ENCODE measurements at places on chromosomes 12 and 14. TPM values are rescaled to one million over a fixed set of nuclear protein-coding genes. Genes with fewer than 3 reads are reported as not detected.

DNA sequence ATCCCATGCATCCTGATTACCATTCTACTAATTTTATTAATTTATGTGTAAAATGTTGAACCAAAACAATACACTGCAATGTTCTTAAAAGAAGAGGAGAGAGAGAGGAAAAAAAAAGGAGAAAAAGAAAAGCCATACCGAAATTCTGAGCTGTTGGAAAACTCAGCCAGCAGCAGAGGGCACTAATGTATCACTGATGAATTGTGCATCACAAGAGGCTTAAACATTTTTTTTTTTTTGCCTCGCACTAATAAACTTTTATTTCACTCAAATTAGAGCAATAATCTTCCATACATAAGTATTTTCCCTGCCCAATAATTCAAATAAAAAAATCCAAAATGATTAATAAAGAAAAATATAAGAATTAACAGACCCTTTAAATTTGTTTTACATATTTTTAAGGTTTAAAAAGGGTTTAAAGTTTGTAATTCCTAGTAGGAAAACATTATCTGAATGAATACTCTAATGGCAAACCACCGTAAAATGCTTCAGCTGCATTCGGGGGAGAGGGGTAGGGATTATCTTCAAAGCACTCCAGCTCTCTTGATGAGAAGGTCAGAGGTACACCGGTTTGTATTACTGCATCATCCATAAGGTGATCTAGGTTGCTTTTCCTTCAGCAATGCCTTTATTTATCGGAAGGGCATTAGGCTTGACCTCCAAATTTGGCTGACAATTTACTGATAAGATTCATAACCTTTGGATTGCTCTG, 41.9 kb downstream of the ATP23 start:
- DNase-seq: peak; percentile 99

- no peak for DNase-seq
These were observed 55.8 kb upstream of the LRIG3 start for GRCh38 chr12:58976146-58976545.

DNA sequence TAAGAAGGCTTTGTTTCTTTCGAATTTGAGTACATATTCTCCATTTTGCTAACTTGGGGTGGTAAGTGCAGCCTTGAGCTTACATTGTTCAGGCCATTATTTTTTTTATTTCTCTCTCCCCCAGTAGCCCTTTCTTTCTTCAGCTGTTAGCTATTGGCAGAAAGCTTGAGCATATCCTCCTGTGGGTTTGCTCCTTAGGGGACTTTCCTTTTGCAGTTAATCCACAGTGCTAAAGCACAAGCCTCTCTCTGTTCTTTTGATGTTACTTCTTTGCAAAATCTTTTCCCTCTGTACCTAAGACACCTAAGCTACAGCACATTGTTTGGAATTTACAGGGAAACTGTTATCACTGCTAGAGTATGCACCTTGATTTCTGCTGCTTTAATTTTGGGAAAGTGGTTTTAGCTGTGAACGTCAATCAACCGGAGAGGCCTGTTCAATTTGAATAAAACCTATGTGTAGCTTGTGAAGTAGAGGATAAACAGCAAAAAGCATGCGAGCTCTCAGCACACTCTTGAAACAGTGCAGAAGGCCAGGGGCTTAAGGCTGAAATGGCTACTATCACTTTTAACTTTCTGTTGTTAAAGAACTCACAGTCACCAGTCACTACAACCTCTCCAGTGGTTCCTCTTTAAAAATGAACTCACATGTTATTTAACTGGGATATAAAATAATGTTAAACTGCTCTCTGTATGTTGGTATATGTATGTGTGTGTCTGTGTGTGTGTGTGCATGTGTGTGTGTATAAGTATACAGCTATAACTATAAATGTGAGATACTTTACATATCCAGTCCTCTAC, 139.2 kb downstream of the PDZRN4 start:
- no peak for DNase-seq

Gene AJUBA
- total RNA-seq: 47.3 TPM

- no peak for DNase-seq
These were observed 605.0 kb downstream of the FSCB start for GRCh38 chr14:43901911-43902673.

Gene PLEKHG7
- not detected for total RNA-seq

GRCh38 chr12:28988325-28988704, 160.8 kb upstream of the FAR2 start:
- no peak for DNase-seq

- DNase-seq: no peak
These were observed 7.0 kb downstream of the PPP1R12A start for GRCh38 chr12:79927772-79928474.

DNA sequence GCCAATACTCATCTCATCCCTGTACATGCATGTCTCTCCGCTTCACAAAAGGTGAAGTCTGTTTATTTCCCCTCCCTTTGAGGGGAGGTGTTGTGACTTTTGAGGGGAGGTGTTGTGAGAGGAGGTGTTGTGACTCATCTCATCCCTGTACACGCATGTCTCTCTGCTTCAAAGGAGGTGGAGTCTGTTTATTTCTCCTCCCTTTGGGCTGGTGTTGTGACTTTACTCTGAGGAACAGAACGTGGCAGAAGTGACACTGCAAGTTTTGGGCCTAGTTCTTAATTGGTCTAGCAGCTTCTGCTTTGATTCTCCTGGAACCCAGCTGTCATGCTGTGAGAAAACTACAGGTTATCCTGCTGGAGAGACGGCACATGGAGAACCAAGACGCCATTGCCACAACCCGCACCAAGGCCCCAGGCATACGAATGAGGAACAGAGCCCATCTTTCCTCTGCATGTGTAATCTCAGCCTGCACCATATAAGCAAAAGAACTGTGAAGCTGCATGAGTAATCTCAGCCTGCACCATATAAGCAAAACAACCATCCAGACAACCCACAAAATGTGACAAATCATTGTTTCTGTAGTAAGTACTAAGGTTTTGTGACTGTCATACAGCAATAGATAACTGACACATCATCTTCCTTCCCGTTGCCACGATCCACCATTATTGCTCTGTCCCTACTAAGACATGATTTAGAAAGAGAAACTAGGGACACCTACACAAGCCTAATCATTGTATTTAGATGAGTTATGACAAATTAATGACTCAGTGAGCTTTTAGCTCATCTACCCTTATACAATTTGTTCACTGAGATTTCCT, 30.0 kb downstream of the GALNT4 start:
- no peak for DNase-seq

DNA sequence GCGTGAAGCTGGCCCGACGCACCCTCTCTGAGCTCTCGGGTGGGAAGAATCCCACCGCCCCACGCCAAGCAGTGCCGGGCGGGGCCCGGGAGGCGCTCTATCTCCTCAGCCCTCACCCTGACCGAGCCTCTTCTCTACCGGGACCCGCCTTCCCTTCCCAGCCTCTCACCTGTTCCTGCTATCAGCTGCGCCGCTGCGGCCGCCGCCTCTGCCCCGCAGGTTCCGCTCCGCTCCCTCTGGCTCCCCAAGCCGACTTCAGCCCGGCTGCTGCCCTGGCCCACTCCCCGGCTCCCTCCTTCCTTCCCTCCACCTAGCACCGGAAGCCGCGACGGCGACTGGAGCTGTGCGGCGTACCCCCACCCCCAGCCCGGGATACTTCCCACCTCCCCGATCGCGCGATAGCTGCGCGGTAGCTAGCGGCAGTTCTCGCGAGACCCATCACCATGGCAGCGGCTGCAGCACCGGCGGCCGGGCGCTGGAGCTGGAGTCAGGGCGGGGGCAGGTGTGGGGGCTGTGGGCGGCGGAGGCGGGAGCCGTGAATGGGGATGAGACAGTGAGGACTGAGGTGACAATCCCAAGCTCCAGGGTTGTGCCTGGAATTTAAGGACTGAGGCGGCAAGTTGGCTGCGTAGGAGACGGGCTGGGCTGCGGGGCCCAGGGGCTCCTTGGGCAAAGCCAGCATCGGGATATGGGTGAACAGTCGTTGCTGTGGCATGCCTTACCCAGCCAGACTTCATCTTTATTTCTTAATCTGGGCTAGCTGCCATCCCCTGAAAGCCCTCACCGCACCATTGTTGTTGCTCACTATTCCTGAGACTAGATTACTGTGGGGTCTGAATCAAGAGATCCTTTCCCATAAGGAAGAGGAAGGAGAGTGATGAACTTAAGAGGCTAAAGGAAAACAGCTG, at the start of gene ARF3:
ARF3 (minus strand) TSS at position 347 of the 908 bp plus-strand sequence. CDS start 16,392 bp downstream, outside the sequence.
- DNase-seq: peak; percentile 98

DNA sequence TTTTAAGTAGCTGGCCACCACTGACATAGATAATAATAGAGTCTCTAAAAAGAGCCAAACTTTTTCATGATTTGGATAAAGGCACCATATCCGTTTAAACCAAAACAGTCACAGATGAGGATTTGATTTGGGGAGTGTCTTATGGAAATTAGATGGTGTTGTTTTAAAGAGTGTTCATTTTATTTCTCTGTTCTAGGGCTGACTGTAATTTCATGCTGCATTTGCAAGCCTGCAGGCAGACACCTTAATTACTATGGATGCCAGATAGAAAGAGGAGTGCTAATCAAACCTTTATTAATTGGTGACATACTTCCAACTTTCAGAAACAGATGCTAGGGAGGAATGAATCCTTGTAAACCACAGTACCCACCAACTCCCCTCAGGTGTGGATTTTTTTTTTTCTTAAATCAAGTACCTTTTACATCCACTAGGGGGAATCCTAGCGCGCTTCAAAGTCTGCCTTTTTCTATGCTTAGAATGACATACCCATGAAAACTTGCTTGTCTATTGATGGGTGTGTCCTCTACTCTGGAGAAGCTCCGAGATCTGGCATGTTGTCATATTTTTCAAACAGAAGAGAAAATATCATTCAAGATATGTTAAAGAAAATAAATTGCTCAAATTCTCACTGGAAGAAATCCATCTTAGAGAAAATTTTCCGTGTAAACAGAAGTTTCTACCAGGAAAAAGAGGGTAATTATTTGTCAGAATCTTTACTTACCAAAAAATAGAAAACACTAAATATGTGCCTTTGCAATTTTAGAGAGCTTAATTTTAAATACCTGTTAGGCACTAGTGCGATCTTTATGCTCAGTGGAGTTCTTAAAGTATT, 14.2 kb upstream of the PLXNC1 start:
- peak; percentile 63 for DNase-seq

DNA sequence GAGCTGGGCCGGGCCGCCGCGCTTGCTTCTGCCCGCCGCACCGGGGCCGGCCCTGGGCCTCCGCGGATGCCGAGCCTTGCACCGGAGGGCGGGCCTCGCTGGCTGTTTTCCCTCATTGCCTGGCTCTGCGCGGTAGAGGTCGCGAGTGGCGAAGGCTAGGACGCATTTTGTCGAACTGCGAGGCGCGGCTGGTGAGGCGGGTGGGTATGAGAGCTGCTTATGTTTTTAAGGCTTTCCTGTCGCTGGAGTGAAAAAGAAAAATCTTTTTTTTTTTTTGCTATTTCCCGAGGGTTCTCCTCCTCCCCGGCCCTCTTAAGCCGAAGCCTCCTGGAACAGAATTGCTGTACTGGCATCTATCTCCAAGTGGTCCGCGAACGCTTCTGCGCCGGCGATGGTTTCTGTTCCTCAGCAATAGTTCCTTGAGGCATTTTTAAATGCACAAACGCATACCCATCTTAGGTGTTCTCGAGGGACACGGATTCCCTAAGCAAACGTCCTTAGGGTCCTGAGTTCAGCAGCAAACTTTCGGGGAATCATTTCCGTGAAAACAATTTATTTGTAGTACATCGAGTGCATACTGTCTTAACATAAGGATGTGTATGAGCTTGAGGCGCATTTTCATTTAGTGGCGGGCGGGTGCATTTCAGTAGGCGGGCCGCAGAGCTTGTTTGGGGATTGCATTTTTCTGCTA, 631 bp downstream of the RESF1 start:
- peak; percentile 66 for DNase-seq

- DNase-seq: no peak
These were observed 193.4 kb upstream of the AMIGO2 start for GRCh38 chr12:47273191-47273626.

Gene HELB
- total RNA-seq: 20.4 TPM

- DNase-seq: peak; percentile 34
These were observed 80.5 kb downstream of the BCL11B start for GRCh38 chr14:99191395-99192027.

GRCh38 chr12:57046086-57046791, 3.7 kb downstream of the MYO1A start:
- peak; percentile 87 for DNase-seq

DNA sequence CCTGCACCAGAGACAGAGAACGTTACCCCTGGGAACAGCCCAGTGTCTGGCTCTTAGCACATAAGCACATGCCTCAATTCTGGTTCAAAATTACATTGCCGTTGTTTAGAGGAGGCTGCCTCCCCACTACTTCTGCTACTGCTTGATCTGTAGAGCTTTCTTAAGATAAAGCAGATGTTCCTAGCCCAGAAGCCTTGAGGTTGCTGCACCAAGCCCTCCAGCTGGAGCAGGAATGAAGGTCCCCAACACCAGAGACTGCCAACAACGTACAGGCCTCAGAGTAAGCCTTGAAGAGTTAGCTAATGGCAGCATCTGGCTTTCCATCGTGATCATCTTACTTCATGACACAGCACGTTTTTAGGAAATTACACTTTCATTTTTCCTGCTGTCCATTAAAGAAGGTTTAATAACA, 34.7 kb upstream of the AMIGO2 start:
- no peak for DNase-seq

Gene TCL1B
- not detected for total RNA-seq

- no peak for DNase-seq
These were observed 37.0 kb downstream of the WASHC3 start for GRCh38 chr12:102024765-102025164.

GRCh38 chr14:71705460-71705859, 226.8 kb upstream of the RGS6 start:
- no peak for DNase-seq

GRCh38 chr12:52912711-52913430, 8.0 kb upstream of the KRT8 start:
- no peak for DNase-seq

- no peak for DNase-seq
These were observed 78.2 kb upstream of the GARIN2 start for GRCh38 chr14:67111022-67111421.

DNA sequence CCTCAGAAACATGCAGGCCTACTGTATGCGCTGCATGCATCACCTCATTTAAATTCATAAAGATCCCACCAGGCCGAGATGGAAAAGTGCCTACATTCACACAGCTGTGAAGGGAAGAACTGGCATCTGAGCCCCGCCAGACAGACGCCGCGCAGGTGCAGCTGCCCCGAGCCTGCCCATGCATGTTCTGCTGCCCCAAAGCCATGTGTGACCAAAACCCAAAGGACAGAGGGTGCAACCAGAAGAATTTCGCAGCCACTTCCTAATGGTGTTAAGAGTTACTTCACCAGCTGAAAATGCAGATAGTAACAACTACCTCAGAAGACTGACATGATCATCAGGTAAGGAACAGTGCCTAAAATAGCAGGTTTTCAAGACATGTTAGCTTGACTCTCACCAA, 13.5 kb upstream of the KRT8 start:
- no peak for DNase-seq

GRCh38 chr12:50072198-50072907, 12.8 kb upstream of the SMARCD1 start:
- DNase-seq: no peak

Gene RIMBP2
- not detected for total RNA-seq

Gene DUSP16
- 5.0 TPM for total RNA-seq

DNA sequence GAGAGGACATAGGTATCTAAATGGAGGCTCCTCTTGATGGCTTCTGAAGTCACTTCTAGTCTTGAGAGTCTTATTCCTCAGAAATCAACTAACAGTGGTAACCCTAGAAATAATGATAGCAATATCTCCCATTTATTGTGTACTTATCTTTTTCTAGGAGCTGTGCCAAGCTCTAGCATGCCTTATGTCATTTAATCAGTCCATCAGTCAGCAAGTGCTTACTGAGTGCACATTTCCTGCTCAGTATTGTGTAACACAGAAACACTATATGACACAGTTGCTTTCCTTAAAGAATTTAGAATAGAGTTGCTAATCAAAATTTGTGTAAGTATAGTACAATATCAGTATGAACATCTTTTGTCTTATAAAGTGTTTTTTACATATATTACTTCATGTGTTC, 36.6 kb downstream of the KRT76 start:
- no peak for DNase-seq

Gene ART4
- total RNA-seq: not detected
